Activated B cell treated with CpG ODN at 0.5 μM for 24 hours (primary cell): ENCODE measurements at places on chromosomes 1 and 21.
A peak's percentile ranks its signal among the peaks of the same experiment; 100 is the strongest.

GRCh38 chr1:167186771-167187170 lies 33.9 kb upstream of the POU2F1 start:
- DNase-seq: no peak

- no peak for DNase-seq
Observed at GRCh38 chr1:29310616-29311180, 74.4 kb downstream of the PTPRU start.

DNA sequence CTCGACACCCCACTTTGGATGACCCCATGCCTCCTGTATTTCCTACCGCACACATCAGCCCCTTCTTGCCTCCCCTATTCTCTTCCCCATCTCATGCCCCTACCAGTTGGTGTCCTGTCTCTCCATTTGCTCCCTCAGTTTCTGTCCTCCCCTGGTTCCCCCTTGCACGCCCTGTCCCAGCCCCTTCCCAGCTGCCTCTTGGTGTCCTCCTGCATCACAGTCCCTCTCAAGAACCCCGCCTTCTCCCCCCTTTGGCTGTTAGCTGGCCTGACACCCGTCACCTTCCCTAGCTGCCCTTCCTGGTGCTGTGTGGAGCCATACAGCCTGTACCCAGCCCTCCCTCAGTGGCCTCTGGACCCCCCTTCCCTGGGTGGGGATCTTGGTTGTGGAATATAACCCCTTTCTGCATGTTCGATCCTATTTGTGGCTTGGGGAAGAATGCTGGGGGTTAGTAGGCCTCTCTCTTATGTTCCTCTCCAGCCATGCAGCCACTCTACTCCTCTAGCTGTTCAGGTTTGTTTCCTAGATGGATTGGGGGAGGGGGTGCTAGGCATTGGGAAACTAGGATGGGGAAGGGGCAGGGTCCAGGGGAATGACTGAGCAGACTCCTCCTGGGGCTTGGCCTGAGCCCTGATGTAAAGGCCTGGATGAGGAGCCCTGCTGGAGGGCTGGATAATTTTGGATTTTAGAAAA lies 41.4 kb upstream of the NFASC start:
- DNase-seq: no peak

DNA sequence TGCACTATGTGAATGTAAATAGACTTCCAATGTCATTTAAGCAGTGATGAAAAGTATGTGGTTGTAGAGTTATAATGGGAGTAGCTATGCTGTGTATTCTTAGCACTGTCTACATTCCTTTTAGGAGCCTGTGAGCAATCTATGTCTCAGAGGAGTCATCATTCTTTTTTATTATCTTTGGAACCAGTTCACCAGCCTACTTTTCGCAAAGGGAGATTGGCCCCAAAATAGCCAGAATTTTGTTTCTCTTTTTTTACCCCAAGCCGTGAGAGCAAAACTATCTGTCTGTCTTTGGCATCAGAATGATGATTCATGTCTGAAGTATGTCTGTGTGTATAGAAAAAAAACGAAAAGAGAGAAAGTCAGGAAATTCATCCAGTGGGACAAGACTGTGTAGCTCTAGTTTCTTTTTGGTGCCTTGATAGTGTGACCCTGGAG lies 44.2 kb downstream of the OSBPL9 start:
- no peak for DNase-seq

DNA sequence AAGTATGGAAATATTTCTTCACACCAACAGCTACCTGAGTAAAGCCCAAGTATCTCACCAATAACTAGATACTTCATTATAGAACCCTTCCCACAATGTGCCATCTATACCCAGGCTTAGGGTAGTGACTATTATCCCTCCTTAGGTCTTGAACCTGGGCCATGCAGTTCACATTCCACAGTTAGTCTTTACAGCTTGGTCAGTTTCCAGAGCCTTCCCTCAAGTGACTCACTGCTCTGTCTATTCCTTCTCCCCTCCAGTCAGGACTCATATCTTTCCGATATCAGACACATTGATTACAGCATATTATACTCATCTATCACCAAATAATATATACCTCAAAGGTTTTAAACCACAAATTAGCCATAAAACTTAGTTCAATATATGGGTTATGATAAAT lies 23.6 kb downstream of the VAMP4 start:
- no peak for DNase-seq

GRCh38 chr1:109094377-109094803 lies 3.8 kb downstream of the TMEM167B start:
- no peak for DNase-seq

DNA sequence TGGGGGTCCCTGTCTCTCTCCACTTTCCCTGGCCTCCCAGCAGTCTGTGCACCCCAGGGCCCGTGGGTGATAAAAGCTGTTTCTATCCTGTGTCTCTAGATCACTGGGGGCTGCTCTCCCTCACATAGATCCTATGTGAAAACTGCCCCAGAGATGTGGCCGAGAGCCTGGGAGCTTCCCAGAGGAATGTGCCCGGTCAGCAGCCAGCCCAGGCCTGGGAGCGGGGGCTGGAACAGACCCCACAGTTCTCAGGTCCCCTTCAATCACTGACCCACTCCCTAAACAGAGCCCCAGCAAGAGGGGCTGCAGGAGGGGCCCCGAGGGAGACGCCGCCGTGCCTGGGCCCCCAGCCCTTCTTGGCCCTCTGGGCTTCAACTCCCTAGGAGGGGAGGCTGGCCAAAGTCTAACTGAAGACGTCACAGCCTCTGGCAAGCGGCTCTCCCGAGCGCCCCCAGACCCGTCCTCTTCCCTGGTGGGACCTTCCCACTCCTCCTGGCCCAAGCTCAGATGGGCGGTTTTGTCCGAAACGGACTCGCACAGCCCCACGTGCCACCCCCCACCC lies 403 bp downstream of the MXRA8 start:
- no peak for DNase-seq

DNA sequence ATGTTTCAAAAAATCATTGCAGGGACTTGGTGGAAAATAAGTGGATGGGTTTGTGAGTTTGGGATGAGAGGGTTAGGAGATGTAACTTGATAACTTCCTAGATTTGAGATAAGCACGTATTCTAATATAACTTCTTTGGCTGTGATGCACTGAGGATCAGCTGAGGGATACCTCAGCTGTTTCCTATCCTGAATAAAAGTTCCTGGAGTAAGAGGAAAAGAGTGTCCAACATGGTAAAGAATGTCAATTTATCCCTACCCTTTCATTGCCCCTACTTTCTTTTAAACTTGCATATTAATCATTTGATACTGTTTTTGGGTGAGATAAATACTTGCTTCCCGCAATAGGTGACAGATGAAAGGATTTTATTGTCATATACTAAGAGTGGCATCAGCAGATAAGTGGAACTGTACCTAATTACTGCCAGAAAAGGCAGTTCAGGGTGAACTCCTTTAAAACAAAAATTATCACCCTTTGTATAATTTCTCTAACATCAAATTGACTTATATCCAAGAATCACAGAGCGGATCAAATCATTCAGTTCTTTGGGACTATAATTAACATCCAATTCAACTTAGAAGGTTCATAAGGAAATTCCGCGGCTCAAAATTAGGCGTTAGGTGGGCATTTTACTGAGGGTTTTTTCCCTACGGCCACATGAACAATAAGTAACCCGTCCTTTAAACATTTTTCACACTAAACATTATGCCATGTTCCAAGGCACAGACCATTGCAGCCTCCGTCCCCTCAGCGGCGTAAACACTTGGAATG lies 1.4 kb upstream of the SUCO start:
- DNase-seq: no peak

GRCh38 chr1:208171616-208172422 lies 72.4 kb downstream of the PLXNA2 start:
- no peak for DNase-seq

- DNase-seq: no peak
Observed at GRCh38 chr1:169902751-169903150, 9.1 kb upstream of the SCYL3 start.

DNA sequence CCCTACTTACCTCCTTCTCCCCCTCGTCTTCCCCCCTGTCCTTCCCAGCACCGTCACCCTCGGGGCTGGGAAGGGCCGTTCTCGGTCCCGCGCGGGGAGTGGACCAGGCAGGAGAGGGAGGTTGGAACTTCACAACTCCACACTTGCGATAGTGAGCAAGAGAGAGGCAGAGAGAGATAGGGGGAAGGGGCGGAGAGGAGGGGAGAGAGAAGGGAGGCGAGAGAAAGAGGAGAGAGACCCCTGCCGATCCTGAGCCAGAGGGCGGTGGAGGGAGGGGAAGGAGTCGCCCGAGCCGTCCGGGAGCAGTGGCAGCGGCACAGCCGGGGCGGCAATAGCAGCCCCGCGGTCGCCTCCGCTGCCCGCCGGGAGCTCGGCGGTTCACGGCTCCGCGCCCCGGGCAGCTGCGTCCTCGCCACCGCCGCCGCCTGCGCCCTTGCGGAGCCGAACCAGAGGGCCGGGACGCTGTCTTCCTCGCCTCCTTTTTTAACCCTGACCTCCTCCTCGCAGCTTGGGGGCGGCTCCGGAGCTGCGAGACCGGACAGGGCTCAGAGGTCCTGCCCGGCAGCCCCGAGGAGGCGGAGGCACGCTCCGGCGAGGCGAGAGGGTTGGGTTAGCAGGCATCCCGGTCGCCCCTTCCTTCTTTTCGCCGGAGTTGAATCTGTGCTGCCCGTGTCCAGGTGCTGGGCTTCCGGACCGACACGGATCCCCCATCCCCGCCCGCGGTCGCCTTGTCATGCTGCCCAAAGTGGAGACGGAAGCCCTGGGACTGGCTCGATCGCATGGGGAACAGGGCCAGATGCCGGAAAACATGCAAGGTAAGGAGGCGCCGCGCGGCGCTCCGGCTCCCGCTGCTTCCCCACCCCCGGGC lies 11.7 kb downstream of the NR5A2 start:
- peak; percentile 48 for DNase-seq

DNA sequence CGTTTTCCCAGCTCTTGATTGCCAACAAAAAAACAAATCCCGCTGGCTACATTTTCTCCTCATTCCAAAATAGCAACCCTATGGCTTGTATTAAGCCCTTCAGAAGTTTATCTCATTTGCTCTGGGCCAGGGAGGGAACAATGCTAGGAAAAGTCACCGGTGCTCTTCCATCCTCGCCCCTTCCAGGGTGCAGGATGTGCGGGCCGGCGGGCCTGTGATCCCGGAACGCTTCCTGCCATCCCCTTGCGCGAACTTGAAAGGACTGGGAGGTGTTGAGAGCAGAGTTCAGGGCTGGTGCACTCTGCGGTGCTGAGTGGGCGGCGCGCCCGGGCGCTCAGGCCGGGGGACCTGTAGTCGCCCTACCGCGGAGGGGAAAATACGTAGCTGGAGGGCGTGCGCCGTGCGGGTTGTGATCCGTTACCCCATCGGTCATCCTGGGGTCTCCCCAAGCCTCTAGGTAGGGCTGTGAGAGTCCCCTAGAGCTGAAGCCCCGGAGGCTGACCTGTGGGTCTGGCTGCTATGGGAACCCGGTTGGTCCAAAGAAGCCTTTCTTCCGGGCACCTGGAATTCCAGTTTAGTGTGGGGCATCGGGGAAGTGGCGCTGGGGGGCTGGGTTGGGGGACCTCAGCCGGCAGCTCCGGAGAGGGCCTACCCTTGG lies 13.1 kb downstream of the NR5A2 start:
- DNase-seq: no peak

DNA sequence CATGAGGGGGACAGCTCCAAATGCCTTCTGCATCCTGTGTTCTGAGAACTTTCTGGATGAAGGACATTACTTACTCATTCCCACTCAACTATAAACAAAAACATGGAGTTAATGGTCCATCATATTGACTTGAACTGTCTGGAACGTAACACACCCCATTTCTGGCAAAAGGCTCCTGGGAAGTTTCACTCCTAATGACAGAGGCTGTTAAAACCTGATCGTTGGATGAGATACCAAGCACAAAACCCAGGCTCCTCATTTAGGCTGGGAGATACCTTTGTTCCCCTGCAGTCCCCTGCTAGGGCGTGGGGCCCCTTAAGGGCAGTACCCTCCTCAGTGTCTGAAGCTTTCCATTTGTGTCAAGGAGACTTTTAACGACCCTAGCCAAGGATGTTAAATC lies 78.9 kb downstream of the RHOU start:
- no peak for DNase-seq

GRCh38 chr1:212413902-212414327 lies 771 bp downstream of the PACC1 start:
- DNase-seq: no peak

- no peak for DNase-seq
Observed at GRCh38 chr1:60655679-60656355, 426.5 kb upstream of the NFIA start.

DNA sequence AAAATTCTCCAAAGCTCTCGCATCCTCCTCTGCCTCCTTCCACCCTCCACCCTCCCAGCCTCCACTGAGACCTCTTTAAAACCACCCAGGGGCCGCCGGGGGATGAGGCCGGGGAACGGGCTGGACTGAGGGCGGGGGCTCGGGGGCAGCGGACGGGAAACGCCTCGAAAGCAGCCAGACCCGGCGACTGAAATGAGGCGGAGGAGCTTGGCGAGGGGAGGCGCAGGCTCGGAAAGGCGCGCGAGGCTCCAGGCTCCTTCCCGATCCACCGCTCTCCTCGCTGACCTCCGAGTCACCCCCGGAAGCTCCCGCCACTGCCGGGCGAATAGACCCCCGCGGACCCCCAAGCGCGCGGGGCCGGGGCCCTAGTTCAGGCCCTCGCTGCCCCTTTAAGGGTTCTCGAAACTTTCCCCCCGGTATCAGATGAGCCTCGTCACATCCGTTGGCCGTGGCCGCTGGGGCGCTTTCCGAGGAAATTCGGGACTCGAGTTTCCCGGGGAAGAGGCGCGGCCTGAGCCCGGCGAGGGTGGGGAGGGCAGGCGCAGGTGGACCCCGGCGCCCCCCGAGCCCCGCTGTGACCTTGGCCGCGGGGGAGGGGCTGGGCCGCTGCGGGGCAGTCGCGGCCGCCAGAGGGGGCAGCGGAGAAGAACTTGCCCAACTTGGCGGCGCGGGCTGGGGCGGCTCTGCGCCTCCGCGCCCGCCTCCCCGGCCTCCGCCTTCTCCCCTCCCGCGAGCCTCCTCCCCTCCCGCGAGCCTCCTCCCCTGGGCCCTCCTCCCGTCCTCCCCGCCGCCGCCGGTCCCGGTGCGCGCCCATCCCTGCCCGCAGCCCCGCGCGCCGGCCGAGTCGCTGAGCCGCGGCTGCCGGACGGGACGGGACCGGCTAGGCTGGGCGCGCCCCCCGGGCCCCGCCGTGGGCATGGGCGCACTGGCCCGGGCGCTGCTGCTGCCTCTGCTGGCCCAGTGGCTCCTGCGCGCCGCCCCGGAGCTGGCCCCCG lies at the start of gene BACE2:
Gene BACE2 (plus strand): TSS at position 813 of the 995 bp plus-strand sequence. CDS start 104 bp downstream, at position 917.
- peak; percentile 77 for DNase-seq
